ENCODE measurements at places on chromosomes 6 and 20.
A peak's percentile ranks its signal among the peaks of the same experiment; 100 is the strongest.

- DNase-seq, result no peak
Measured at GRCh38 chr6:22965889-22966288, 396.5 kb downstream of the HDGFL1 start.

- DNase-seq, result no peak
Measured at GRCh38 chr6:131042664-131043063, 20.4 kb downstream of the EPB41L2 start.

DNA sequence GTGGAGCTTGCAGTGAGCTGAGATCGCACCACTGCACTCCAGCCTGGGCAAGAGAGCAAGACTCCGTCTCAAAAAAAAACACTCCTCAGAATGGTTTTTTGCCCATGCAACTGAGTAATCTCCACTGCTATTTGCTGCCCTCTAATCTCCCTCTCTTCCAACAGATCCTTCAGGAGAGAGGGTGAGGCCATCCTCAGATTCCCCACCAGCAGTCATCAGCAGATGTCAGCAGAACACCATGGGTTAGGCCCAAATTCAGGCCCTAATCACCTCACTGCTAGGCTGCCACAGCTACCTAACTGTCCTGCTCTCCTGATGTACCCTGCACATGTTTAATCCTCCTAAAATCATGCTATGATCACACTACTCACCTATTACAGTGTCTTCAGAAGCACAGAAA lies 63.2 kb upstream of the BEND6 start:
- no peak for DNase-seq

GRCh38 chr6:4624726-4625125 lies 151.5 kb upstream of the CDYL start:
- no peak for DNase-seq

GRCh38 chr6:162825597-162825996 lies 97.8 kb downstream of the PACRG start:
- DNase-seq, result no peak

GRCh38 chr6:131015025-131015591 lies 47.9 kb downstream of the EPB41L2 start:
- no peak for DNase-seq

DNA sequence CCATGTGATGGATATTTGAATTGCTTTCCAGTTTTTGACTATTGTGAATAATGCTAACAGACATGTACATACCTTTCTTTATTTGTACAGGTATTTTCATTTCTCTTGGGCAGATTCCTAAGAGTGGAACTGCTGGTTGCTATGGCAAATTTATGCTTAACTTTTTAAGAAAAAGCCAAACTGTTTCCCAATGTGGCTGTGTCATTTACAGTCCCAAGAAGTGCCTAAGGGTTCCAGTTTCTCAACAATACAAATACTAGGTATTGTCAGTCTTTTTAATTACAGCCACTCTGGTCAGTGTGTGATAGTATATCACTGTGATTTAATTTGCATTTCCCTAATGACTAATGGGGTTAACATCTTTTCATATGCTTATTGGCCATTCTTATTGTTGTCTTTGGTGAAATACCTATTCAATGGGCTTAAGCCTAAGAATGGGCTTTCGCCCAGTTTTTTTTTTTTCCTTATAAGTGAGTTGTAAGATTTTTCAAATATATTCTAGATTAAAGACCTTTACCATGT lies 10.3 kb downstream of the REPS1 start:
- DNase-seq, result no peak

- no peak for DNase-seq
Measured at GRCh38 chr6:121723623-121724022, 288.2 kb downstream of the GJA1 start.

- no peak for DNase-seq
Measured at GRCh38 chr20:5548107-5548506, 202.1 kb upstream of the SHLD1 start.

GRCh38 chr20:59495894-59496510 lies 108.3 kb upstream of the PHACTR3 start:
- peak; percentile 31 for DNase-seq

DNA sequence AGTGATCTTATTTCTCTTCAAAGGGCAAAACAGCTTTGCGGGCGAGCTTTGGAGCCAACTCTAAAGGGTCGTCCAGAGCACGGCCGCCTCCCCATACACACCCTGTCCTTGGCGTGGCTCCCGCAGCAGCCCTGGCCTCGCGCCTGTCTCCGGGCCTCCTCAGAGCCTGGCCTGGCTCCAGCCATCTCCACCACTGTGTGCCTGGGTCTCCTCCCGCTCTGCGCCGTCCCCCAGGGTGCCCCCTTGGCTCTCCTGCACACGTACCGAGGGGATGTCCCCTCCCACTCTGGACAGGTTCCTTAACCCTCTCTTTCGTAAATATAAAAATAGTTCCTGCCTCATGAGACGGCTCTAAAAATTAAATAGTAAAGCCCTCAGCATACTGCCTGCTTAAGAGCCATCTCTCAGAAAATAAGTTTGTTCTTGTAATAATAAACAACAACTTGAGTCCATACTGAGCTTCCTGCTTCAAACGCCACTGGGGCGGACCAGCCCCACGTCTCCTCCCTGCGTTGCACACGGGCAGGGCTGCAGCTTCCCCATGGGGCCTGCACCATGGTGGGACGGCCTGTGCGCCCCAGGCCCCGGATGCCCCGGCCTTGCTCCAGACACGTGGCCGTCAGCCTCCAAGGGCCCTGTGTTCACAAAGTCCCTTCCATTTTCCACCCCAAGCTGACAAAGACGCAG lies 226.2 kb downstream of the TTLL2 start:
- no peak for DNase-seq

DNA sequence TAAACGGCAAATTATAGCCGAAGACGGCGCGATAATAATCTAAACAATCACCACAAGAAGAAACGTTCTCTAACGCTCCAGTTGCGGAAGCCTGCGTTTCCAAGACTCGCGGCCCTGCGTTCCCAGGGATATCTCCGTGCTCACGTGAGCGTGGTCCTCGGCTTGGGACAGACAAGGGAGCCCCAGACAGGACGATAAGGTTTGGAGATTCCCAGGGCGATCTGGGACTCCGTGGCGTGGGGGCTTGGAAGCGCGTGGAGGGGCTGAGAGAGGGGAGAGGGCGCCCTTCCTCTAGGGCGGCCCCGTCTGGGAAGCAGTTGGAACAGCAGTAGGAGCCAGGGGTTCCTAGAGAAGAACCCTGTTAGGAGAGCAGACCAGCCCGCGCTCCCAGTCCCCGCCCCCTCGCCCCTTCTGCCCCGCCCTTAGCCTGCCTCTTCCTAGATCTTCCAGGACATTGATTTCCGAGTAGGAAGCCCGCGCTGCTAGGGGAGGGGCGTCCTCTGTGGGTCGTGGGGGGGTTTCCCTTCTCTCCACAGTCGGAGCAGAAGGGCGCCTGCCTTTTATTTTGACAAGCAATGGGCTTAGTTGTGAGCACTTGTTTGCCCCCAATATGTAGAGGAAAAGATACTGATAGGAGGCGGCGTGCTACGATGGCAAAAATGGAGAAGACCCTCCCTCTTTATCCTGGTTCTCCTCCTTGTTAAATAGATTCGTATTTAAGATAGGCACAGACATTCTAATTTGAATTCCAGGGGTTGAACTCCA lies 10.6 kb downstream of the NRN1 start:
- DNase-seq, result no peak

- DNase-seq, result no peak
Measured at GRCh38 chr20:50040432-50041245, 57.9 kb downstream of the SNAI1 start.

- peak; percentile 71 for DNase-seq
Measured at GRCh38 chr20:16573001-16573965, at the start of gene KIF16B. Gene KIF16B, minus strand, starts transcription at chr20:16573448. Its CDS starts 173 bp downstream, at chr20:16573275.

DNA sequence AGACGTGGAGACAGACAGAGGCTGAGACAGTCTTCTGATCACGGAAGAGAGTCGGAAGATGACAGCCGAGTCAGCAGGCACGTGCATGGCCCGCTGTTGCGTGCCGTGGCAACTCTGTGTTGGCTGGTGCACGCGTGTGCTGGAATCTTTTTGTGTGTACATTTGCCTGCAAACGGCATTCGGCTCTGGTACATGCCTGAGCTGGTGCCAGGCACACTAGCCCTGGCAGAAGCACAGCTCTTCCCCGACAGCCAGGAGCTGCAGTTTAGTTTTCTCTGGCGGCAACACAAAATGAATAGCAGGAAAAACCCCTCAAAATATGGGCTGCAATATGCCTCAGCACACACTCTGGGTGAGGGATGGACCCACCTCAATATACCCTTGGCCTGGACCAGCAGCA lies 769 bp upstream of the PDYN start:
- no peak for DNase-seq

DNA sequence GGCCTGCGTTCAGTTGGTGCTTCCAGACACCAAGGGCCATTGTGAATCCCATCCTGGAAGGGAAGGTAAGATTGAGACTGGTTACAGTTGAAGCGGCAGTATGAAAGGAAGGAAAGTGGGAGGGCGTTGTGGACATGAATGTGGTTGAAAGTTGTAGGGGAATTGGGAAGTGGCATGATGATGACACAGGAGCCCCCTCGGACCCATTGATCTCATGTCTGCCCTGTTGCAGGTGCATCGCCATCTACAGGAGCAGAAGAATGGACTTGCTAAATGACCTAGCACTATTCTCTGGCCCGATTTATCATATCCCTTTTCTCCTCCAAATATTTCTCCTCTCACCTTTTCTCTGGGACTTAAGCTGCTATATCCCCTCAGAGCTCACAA lies 5.5 kb downstream of the HLA-DQA1 start:
- DNase-seq, result no peak

DNA sequence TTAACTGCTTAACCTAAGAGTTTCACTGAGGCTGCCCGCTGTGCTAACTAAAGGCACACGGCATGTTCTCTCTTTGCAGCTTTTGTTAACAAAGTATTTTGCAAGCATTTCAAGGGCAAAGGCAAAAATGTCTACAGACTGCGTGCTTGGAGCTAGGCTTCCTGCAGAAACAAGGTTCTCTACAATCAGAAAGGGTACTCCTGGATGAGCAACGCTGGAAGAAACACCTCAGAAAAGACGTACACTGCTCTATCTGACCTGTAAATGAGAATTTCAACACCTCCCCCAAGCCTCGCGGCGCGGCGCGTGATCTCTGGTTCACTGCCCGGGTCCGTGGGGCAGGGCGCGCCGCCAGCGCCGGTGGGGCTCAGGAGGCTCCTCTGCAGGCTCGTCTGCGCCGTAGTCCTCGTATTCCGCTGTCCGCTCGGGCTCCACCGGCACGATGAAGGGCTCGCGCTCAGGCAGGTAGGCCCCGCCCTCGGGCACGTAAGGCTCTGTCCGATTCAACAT lies 120.9 kb downstream of the COL12A1 start:
- DNase-seq, result no peak

DNA sequence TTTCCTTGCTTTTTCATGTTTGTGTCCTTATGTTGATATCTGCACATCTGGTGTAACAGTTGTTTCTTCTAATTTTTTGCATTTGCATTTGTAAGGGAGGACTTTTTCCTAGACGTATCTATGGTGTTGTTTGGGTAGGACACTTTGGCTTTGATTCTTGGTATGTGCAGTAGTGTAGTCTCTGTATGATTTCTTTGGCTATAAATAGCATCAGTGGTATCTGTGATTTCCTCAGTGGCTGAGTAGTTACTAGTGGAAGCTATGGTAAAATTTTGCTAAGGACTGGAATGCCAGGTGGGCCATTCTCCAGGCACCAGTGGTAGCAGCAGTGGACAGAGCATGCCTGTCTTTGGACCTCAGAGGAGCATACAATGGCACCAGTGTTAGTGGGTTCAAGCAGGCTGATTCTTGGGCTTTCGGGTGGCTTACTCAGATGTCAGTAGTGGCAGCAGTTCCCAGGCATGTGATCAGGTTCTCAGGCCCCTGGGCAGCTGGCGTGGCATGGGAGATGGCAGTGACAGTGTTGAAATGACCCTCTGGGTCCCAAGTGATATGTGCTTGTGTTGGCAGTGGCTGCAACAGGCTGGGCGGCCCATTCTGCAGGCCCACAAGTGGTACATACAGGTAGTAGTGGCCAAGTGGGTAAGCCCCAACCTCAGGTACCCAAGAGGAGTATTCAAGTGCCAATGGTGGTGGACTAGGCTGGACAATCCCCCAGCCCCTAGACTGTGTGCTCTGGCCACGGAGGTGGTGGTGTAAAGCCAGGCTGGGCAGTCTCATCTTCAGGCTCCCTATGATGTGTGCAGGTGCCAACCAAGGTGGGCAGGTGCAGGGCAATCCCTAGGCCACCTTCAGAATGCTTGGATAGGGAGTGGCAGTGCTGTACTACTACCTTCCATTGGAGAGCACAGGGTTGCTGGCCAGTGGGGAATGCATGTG lies 54.5 kb downstream of the PLCG1 start:
- DNase-seq, result no peak

GRCh38 chr6:41781366-41781730 lies 766 bp downstream of the PRICKLE4 start:
- DNase-seq, result no peak

DNA sequence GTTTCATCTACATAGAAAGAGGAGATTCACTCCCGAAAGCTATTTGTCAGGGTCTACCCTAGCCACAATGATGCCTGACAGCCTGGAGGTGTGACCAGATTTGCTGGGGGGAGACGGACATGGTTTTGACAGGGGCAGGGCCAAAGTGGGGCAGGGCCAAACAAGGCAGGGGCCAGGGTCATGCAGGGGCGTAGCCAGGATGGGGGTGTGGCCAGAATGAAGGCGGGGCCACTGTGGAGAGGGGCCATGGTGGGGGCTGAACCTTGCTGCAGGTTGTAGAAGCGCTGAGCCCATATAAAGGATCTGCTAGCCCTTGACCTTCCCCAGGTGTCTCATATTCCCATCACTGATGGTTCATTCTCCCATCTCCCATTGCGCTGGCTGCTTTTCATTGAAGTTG lies 184.1 kb upstream of the SULF2 start:
- no peak for DNase-seq
